ENCODE measurements at places on chromosomes 1 and 21.

- DNase-seq, result no peak
These were observed 35.4 kb upstream of the KCNH1 start for GRCh38 chr1:211169353-211169752.

DNA sequence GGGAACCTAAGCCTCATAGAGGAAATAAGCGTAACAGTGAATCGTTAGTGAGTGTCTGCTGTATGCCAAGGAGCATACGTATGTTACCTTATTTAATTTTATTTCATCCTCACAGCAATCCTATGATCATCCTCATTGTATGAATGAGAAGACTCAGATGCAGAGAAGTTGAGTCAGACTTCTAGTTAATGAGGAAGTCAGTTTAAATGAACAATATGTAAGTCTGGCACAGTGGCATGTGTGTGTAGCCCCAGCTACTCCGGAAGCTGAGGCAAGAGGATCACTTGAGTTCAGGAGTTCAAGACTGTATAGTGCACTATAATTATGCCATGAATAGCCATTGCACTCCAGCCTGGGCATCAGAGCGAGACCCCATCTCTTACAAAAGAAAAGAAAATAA is 148.0 kb downstream of the ZZZ3 start:
- no peak for DNase-seq

- DNase-seq, result no peak
These were observed 183.9 kb upstream of the VAMP3 start for GRCh38 chr1:7587108-7587772.

- DNase-seq, result peak; percentile 5
These were observed 333.0 kb downstream of the PAPPA2 start for GRCh38 chr1:176795929-176796328.

- DNase-seq, result no peak
These were observed 11.9 kb upstream of the VAV3 start for GRCh38 chr1:107976836-107977235.

DNA sequence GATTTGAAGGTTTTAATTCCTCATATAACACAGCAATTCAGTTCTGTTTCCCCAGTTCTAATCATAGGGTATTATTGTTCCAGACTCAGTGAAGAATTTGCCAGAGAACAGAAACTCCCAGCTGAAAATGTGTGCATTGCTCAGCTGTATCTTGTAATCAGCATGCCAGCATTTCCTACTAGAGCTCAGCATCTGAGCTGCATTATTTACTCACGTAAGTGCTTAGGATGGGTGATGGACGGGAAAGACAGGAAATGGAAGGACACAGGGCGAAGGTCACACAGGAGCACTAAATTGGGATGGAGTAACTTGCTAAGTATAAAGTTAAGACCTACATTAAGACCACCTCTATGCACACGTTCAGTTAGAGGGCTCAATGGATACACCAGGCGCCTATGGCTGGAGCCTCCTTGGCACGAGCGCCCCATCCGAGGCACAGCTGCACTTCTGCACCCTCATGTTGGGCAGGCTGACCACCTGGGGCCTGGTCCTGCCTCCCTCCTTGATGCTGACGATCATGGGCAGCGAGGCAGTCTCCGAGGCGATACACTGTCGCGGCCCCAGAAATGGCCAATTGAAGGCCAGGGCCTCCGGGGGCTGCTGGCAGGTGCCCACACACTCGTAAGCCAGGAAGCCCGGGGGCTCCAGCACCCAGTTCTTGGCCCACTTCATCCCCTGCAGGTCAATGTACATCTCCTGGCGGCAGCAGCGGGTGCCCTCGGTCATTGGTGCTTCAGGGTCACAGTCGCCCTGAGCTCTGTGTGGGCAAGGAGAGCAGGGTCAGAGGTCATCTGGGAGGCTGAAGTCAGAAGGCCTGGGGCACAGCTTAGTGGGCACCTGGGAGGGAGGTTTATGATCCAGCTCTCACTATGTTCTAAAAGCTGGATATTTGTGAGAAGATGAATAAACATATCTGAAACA is 3.7 kb downstream of the LEFTY2 start:
- no peak for DNase-seq

- no peak for DNase-seq
These were observed 11.4 kb downstream of the CAPN8 start for GRCh38 chr1:223654083-223654482.

- DNase-seq, result no peak
These were observed 64.0 kb downstream of the ABCA4 start for GRCh38 chr1:94056996-94057395.

DNA sequence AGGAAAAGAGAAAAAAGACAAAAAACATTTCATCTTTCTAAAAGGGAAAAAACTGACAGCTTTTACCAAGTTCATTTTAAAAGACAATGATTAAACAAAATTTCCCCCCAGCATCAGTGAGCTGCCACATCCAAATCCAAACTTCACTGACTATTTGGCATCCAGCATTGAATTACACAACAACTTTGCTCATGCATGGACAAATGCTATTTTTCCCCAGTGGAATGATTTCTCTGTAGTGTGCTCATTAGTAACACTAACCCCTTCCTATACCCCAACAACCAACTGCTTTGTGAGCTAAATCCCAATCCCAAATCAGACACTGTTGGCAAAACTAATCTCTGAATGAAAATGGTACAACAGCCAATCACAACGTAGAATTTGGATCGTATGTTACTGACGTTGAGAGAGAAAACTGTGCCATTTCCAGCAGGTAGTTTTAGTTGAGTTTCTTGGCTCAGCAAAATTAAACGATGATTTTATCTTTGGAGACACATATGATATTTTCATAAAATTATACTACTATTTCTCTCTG is 37.9 kb downstream of the PIK3R3 start:
- DNase-seq, result peak; percentile 40

DNA sequence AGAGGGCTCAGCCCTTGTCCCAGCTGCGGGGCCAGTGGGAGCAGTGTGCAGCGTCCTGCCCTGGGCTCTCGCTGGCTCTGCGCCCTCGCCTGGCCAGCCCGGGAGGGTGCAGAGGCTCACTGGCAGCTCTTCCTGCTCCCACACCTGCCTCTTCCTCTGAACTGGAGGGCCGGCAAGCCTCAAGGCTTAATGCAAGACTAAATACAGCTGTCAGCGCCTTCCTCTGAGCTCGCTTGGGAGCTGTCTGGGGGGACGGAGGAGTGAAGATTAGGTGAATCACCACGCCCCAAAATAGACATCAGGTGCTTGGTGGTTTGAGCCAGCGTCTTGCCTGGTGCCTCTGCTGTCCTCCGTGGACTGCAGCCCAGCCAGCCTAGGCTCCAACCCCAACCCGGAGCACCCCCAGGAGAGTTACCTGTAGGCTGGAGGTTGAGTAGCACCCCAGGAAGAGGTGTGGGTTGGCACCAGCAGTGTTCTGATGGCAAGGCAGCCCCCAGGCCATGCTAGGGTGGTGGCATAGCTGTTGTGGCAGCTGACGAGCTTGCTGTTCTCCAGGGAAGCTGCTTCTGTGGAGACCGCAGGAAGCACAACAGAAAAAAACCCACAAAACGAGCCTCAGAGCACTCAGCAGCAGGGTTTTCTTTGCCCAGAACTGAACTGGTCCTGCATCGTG is 36.9 kb downstream of the UMODL1 start:
- no peak for DNase-seq

- no peak for DNase-seq
These were observed 129.0 kb upstream of the CAMK1G start for GRCh38 chr1:209454340-209454994.

DNA sequence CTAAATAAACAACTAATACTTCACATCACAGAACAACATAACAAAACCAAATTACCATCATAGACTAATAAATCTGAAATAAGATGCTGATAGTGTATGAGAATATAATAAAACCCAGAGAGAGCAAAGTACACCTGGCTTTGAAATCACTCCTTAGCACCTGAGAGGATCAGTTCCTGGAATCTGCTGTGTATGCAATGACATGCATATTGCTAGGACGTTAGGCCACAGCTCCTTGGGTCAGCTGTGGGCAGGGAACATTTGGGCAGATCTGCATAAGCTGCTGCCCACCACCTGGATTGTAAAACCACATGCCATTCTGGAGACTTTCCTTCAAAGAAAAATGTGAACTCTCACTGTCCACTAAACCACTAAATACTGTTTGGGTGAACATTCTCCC is 81.1 kb downstream of the NR5A2 start:
- no peak for DNase-seq

DNA sequence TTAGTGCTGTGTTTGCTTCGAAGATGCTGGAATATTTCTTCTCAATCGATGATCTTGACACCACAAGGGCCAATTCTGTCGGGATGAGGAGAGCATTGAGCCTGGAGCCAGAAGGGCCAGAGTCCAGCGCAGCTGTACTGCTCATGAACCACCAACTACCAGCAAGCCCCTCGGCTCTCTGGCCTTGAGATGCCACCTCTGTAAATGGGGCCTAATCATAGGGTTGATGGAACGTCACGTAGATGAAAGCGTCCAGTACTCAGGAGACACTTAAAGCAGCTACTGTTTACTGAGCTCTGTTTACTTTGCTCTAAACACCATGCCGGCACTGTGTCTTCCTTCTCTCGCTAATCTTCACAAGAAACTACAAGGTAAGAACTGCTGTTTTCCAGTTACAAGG is 26.3 kb downstream of the CCDC185 start:
- DNase-seq, result no peak

DNA sequence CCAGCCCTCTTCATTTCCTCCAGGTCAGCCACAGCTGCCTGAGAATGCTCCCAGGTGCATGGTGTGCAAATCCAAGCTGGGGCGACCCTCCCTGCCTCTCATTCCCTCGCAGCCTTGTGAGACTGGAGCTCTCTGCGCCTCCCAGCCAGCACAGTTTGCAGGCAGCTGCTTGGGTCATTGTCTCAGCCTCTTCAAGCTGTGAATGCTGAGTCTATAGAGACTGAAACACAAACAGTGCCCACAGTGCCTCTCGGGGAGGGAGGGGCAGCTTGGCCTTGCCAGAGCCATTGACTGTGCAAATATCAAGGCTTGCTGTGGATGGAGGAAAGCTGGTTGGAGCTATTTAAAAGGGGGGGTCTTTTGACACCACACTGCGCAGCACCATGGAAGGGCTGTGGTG is 10.6 kb downstream of the PLXNA2 start:
- DNase-seq, result peak; percentile 20

GRCh38 chr1:77605246-77606026 is 77.0 kb downstream of the ZZZ3 start:
- peak; percentile 70 for DNase-seq

DNA sequence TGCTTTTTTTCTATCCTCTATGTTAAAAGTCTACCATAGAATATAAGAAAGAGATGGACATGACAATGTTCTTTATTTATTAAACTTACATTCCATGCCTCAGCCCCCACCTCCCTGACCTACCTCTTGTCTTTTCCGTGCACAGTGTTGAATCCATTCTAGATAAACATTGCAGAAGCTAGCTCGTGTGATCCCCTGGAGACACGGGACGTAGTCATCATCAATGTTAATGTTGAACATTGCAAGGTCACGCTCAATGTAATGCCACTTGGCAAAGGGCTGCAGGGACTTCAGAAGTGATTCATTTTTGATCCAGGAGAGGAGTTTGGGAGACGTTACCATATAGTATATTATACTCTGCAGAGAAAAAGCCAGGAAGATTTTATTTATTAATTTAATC is 66.4 kb downstream of the NTPCR start:
- DNase-seq, result peak; percentile 18

DNA sequence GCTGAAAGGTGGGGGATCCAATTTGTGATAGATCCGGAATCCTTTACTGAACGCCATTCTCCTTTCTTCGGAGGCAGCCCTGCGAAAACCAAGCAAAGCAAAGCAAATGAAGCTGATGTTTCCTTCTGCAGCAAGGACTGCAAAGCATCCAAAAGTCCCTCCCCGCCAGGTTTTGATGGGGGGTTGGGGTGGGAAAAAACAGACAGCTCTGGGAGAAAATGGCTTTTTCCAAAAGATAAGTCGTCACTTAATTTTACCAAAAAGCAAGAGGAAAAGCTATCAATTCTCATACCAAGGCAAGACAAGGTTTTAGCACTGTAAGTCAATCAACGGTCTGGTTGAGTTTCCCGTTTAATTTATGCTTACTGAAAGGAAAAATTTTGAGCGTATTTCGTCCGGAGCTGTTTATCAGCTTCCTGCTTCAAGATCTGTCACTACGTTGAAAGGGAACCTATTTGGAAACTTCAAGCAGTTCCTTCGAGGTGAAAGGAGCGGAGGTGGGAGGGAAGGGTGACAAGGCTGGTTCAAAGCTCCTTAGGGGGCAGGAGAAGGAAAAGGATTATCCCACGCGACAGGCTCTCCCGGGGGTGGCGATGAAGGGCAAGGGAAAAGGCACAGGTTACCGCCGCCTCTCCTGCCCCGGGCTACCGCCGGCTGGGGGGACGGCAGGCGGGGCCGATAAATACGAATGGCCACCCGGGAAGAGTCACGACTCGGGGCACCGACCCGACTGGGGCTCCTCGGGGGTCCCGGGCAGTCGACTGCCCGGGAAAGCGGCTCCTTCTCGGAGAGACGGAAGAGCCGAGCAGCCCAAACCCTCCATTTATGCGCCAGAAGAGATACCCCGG is 750 bp downstream of the SYNJ1 start:
- peak; percentile 6 for DNase-seq

GRCh38 chr1:192771341-192771740 is 37.5 kb upstream of the RGS2 start:
- no peak for DNase-seq

DNA sequence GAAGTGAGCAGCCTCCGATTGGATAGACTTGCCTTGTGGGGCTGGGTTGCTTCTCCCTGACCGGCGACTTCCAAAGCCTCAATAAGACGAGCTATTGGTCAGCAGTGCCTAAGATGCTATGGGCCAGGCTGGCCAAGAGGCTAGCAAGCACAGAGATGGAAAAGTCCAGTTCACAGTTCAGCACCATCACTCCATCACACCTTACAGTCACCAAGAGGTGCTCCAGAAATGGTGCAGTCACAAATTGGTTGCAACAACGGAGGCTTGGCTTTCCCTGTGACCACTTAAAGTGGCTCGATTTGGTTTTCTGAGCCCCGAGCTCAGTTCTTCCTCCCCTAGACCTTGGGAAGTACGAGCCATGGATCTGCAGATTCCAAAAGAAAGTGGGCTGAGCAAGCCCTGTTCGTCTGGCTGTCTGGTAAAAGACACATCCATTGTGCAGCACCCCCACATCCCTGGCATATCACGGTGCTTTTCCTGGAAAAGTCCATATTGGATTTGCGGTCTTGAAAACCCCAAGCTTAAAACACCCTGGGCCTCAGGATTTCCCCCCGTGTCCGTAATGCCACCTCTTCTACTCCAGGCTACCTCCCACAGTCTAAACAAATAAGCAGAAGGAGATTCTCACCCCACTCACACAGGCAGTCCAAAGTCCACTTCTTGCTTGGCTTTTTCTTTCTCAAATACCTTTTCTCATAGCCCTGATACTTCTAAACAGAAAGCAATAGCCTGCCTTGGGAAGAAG is 1.3 kb downstream of the SLAMF1 start:
- no peak for DNase-seq

GRCh38 chr1:108972951-108973350 is 9.7 kb upstream of the CLCC1 start:
- DNase-seq, result no peak
